GM23338 (cell line): ENCODE measurements at places on chromosomes 5 and 9. TPM values are rescaled to one million over a fixed set of nuclear protein-coding genes. Genes with fewer than 3 reads are reported as not detected.

The RMI1 gene
- 34.2 and 36.1 TPM in 2 replicates for total RNA-seq

DNA sequence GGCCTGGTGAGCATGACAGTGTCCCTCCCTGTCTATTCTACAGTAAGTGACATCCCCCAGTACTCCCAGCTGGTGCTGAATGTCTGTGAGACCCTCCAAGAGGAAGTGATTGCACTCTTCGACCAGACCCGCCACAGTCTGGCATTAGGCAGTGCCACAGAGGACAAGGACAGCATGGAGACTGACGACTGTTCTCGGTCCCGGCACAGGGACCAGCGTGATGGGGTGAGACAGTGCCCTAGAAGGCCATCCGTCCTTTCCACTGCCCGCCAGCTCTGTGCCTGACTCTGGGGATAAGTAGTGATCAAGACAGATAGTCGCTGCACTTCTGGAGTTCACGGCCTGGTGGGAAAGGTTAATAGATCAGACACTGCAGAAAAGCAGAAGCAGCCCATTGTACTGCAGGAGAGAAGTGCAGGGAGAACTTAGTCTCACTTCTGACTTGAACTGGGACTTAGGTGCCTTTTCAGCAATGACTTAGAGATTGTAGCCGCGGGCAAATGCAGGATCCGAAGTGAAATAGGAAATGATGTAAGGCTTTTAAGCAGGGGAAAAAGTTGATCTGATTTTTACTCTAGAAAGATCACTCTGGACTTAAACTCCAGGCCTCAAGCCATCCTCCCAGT is 28.4 kb downstream of the SH3GLB2 start:
- DNase-seq = no peak

- DNase-seq = no peak
Observed at GRCh38 chr5:107478068-107478641, 192.6 kb downstream of the EFNA5 start.

DNA sequence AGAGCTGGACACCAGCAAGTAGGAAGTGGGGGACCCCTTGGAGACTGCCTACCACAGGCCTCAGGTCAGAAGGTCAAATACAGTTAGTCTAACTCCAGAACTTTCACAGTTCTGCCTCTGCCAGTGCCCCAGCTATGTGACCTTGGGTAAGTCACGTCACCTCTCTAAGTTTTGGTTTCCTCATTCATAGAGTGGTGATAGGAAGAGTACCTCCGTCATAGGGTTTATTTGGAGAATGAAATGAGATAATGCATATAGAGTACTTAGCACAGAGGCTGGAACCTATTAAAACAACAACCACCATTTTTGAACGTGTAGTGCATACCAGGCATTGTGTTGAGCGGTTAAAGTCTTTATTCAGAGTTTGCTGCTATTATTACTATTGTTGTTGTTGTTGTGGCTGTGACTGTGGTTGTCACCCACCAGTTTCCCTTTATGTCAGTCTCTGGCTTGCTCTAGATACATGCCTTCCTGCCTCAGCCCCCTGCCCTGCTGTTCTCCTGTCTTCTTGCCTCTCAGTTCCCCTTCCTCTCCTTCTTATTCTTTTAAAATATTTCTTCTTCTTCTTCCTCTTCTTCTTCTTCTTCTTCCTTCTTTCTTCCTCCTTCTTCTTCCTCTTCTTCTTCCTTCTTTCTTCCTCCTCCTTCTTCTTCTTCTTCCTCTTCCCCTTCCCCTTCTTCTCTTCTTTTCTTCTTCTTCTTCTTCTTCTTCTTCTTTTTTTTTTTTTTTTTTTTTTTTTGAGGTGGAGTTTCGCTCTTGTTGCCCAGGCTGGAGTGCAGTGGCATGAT is 67.8 kb downstream of the RALGPS1 start:
- no peak for DNase-seq

GRCh38 chr5:174419540-174420132 is 304.7 kb upstream of the MSX2 start:
- peak; percentile 96 for DNase-seq

DNA sequence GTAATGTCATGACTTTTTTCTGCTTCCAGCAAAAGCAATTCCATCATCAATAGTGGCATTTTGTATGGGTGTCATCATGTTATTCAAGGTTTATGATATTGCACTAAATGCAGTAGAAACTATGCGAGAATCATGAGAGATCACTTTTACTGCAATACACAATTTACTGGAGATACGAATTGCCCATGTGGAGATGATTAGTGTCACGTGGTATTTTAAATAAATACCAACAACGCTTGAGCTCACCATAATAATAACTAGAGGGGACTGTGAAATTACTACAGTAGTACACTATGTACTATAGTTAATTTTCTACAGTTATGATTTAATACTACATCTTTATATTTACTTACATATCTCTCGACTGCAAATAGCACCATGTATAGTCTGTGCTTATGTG is 49.7 kb downstream of the FAM174A start:
- DNase-seq = no peak

GRCh38 chr5:81719743-81720345 is 31.1 kb downstream of the SSBP2 start:
- DNase-seq = no peak

DNA sequence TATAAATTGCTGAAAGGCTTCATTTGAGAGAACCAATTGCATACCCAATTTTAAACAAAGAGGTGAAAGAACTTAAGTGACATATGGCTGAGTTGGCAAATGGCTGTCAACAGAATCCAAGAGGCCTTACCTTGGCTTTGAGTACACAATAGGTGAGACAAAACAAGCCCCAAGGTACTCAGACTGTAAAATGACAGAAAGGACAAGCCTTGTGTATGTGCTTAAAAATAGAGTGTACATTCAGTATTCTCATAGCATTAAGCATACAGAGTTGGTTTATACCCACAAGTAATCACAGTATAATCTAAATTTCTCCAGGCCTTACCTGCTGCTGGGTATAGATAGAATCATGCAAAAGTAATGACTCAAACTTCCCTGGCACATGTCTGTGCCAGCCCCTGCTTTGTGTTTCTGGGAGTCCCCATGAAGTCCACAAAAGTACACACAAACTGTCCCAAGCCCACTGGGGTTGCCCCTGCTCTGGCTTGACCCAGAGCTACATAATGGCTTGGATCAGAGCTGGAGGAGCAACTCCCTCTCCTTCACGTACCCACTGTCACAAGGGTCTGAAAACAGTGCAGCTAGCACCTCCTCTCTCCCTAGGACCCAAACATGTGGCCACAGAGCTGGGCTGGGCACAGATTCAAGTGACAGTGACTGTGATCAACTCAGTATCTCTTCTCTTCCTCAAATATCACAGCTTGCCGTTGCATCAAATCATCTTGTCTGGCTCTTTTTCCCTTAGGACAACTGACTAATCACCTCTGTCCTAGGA is 250.8 kb downstream of the ENC1 start:
- DNase-seq = no peak

DNA sequence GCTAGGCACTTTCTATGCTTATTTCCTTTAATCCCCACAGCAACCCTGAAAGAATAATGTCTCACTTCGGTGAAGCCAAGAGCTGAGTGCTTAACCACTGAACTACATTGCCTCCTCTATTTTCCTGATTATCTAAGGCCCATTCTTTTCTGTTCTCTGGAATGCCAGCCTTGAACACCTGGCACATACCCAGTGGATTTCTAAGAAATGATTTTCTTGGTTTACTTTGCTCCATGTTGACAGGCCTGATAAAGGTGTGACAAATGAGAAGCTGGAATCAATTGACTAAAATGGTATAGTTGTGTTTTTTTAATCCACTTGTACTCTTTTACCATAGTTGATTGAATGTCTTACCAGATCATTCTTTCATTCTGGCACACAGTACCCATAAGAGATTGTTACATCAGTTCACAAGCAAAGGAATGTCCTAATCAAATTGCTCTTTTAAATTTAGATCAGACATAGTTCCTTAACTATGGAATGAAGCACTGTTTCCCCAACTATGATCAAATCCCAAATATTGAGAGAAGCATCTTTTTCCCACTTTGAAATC is 9.0 kb upstream of the ENC1 start:
- DNase-seq = no peak
